Astrocyte (in vitro differentiated cells and primary cell): ENCODE measurements at places on chromosomes 4 and X. TPM values are rescaled to one million over a fixed set of nuclear protein-coding genes. Genes with fewer than 3 reads are reported as not detected.

LARP7 gene
- total RNA-seq, result 31.7 and 33.9 TPM in 2 replicates

DNA sequence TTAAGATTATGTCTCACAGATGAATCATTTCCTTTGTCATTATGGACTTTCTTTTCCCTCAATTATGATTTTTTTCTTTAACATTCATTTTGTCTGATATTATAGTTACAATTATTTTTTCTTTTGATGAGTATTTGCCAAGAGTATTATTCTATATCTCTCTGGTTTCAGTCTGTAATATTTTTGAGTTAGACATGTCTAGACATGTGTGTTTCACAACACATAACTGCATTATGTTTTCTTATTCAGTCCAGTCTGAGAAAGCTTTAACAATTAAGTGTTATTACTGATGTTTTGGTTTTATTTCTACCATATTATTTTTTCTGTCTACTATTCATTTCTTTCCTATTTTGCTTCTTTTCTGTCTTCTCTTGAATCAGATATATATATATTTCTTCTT is 108.3 kb upstream of the MID1IP1 start:
- no peak for DNase-seq

DNA sequence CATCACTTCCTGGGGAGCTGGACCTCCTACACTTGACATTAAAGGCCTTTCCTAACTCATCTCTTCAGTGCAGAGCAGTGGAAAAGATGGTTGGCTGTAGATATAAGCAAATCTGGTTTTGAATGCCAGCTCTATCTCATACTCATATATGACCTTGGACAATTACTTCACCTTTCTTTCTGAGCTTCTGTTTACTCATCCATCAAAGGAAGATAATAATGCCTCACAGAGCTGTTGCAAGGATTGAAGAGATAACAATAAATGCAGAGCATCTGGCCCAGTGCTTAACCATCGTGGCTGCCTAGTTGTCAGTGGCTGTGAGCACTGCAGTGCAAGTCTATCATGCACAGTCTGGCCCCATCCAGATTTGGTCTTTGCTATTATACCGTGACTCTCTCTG is 148.1 kb upstream of the EOLA2 start:
- no peak for DNase-seq

DNA sequence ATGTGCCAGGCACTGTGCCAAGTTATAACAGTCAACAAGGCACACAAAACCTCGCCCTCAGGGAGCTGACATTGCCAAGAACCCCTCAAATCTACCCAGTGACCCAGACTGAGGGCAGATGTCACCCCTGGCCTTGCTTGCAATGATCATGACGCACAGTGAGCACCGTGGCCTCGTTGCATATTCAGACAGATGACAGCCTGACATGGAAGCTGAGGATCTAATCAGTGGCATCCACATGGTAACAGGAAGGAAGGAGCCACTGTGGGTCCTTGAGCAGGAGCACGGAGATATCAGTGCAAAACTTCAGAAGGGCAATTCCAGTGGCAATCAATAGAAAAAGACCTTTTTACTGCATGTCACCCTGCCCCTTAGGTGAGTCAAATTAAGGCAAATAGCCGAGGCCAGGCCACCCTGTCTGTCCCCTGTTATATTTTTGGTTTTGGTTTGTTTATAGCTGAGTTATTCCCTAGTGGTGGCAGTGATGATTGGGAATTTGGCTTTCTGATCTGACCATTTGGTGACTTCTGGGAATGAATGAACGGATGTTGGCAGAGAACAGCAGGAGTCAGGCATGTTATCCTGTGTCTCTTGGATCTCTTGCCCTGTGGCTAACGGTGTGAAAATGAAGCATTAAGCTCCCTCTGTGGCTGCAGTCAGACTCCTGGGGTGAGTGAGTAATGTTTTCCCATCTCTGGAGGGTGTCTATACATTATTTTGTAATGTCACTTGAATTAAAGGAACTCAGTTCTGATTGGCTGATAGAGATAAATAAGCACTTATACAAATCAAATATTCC is 20.4 kb downstream of the WDR13 start:
- peak; percentile 4 for DNase-seq

DOK7 gene
- total RNA-seq, result not detected in 2 replicates

DNA sequence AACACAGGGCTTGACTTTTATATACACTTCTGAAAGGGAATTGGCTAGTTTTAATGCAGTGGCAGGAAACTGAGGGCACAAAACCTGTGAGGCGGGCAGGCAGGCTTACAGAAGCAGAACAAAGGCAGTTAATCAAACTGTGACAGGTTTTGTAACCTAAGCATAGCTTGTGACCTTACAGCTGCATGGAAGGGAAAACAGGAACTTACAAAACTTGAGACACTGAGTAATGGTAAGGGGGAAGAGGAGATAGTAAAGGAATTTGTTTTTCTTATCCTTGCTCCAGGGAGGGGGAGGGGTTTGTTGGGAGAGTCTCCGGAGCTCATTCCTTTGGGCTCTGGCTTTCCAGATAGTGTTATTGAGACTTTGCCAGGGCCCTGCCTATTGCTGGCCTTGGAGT is 55.6 kb downstream of the SLITRK4 start:
- no peak for DNase-seq
